ENCODE measurements at places on chromosomes 12 and 14.

DNA sequence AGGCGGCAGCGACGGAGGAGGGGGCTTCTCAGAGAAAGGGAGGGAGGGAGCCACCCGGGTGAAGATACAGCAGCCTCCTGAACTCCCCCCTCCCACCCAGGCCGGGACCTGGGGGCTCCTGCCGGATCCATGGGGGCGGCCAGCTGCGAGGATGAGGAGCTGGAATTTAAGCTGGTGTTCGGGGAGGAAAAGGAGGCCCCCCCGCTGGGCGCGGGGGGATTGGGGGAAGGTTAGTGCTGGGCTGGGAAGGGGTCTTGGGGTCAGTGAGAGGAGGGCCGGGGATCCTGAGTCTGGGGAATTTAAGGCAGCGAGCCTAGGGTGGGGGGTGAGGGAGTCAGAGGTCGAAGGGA is 203 bp downstream of the NFATC4 start:
- no peak for DNase-seq

DNA sequence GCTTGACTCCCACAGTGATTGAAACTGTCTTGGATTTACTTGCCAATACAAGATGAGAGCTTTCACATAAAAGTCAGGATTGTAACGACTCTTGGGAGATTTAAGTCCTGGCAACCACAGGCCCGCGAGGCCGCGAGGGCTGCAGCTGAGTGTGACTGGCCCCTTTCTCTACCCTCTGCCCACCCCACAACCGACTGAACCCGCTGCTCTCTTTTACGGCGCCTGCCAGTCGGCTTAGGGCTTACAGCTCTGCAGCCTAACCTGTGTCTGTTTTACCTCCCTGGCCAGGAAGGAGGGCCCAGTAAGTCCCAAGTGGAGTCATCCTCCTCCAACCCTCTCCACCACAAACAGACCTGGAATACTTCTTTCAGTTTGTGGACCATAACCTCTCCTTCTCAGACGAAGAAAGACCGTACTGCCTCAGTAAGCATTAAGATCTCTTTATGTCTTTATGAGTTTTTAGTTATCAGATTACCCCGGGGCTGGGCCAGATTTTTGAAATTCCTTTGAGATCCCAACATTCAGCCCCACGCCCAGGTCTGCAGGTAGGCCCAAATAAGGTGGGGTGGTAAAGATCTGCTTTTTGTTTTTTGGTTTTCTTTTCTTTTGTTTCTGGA is 12.6 kb upstream of the TIGAR start:
- DNase-seq = no peak

DNA sequence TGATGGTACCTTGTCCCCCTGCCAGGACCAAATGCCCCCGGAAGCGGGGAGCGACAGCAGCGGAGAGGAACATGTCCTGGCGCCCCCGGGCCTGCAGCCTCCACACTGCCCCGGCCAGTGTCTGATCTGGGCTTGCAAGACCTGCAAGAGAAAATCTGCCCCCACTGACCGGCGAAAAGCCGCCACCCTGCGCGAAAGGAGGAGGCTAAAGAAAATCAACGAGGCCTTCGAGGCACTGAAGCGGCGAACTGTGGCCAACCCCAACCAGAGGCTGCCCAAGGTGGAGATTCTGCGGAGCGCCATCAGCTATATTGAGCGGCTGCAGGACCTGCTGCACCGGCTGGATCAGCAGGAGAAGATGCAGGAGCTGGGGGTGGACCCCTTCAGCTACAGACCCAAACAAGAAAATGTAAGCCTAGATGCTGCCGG is 410 bp downstream of the MYF6 start:
- no peak for DNase-seq

GRCh38 chr14:61551384-61551783 is 143.9 kb upstream of the HIF1A start:
- DNase-seq = no peak

DNA sequence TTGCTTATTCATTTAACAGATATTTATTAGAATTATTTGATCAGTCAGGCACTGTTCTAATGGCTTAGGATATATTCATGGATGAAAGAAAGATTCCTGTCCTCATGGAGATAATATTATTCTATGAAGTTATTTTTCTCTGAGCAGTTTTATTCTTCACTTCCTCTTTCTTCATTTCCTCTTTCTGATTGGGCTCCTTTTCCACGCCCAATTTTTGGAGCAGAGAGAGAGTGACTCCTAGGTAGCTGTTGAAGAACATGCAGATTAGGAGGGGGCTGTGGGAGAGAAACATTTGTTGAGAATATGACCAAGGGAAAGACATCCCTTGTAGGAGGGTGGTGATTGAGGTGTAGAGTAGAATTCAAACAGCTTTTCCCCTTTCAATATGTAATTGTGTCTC is 6.0 kb upstream of the YARS2 start:
- DNase-seq = no peak

DNA sequence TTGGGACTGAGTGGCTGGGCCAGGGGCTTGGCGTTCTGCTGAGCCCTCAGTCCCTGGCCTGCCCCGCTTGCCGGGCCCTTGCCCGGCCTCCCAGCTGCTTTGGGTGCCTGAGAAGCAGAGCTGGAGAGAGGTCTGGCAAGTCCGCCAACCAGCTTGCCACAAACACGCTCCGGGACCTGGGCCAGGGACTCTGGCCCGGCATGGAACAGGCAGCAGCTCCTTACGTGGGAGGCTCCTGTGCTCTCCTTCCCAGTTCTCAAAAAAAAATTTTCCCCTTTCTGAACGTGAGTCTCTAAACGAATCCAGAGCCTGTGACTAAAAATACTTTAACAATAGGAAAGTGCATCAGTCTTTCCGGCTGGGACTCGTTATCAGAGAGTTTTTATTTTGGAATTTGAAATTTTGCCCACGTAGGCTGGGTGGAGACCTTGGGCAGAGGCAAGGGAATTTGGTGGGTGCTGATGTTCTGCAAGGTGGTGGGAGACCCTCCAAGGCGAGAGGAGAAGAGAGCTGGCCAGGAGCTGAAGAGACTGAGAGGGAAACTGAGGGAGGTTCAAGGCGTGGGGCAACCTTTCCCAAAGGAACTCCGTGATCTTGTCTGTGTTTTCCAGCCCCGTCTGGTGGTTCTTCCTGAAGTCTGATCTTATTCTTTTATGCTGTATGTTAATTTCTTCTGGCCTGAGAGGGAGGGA is 6.8 kb upstream of the NR4A1 start:
- peak; percentile 33 for DNase-seq

DNA sequence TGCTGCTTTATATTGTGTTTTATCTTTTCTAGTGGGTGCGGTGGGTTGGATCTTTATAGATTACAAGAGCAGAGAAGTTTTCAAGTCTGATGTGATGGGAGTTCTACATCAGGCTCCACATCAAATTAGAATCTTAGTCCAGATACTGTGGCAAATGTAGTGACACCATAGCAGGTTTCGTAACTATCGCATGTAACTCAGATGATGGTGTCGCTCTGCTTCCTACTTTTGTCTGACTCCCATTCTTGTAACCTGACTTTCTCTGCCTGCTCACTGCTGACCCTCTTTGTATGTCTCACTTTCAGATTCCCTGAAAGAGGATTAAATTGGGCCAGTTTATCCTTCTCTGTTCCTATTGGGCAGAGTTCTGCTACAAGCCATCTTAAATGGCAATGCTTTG is 22.8 kb upstream of the FBXO34 start:
- DNase-seq = no peak

- DNase-seq = no peak
Observed at GRCh38 chr12:20489645-20490044, 121.3 kb downstream of the PDE3A start.

GRCh38 chr14:25056688-25057078 is 6.7 kb upstream of the STXBP6 start:
- DNase-seq = no peak

DNA sequence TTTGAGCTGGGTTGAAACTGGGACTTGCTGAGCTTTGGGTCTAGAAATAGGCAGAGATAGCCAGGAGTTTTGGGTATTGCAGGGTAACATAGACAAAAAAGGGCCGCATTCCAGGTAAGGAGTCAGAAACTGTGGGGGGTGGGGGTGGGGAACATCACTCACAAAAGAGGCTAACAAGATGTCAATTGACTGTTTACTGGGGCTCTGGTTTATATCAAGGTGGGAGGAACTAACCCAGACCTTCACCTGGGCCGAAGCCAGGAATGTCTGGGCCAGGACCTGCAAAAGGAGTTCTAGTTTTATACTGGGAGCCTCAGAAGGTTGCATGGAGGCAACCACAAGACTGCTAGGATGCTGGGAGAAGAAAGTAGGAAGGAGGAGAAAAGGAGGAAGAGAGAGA is 154.4 kb downstream of the EMP1 start:
- no peak for DNase-seq

GRCh38 chr12:127295630-127296029 is 971.3 kb upstream of the TMEM132C start:
- no peak for DNase-seq

GRCh38 chr12:48978291-48978740 is at the start of gene WNT1:
WNT1 (plus strand) TSS chr12:48978322; CDS start chr12:48978651, 329 bp downstream.
- DNase-seq = no peak

- DNase-seq = no peak
Observed at GRCh38 chr12:130876758-130877157, 4.9 kb downstream of the RAN start.

DNA sequence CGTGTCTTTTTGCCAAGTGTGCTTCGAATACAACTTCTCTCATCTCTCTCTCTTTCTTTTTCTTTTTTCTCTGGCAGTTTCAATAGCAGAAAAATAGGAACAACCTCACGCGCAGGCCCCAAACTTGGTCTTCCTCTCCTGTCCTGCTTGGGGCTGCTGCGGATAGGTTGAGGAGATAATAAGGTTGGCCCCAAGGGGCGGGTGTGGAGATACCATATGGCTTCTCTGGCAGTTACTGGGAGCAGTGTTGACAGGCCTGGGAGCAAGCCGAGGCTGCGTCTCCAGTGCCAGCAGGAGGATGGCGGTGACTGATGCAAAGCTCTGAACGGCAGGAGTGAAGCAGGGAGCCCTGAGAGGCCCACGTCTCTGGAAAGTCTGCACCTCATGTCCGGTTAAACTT is 89.5 kb upstream of the MANSC4 start:
- no peak for DNase-seq
